ENCODE measurements at places on chromosomes 12 and 14.

DNA sequence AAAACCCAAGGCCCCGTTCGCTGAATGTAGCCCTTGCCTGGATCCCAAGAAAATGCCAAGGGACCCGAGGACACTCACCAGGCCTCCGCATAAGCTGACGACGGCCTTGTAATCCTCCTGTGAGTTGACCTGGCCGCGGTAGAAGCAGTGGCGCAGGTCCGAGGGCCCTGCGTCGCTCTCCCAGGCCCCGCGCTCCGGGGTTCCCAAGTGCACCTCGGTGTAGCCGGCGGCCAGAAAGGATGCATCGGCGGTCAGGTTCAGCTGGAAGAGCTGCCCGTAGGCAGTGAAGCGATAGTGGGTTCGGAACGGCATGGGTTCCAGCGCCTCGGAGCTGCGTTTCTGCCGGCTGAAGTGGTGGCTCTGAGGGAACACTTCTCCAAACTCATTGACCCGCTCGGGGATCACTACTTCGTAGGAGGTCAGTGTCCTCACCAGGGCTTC, 1.2 kb downstream of the ADAMTS20 start:
- DNase-seq, result no peak

DNA sequence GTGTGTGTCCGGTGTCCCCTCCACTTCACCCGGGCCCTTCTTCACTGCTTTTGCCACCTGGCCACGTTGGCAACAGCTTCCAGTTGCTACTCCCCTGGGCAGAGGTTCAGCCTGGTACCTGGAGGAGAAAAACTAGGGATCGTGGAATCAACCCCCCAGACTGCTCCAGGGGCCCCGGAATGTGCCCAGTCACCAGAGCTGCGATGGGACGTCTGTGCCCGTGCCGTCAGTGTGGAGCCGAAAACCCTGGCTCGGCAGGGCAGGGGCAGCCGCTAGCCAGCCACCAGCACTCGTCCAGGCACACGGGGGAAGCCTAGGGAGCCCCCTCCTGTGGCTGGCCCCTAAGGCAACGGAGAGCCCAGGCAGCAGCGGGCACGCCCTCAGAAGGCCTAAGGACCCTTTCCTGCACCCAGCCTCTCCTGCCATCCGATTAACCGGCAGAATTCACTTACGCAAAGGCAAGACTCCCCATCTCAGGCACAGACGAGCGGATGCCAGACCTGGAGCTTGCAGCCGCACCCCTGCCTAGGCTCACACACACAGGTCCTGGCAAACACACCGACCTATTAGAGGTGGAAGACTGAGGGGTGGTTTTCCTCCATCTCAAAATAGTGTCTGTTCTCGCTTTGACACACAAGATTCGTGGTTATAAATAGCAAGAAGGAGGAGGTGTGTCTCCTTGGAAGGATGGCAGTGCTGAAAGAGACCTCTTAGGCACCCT, 62.6 kb downstream of the FBXL14 start:
- DNase-seq, result peak; percentile 60

- DNase-seq, result no peak
Observed at GRCh38 chr12:45560689-45561088, 168.8 kb upstream of the ARID2 start.

DNA sequence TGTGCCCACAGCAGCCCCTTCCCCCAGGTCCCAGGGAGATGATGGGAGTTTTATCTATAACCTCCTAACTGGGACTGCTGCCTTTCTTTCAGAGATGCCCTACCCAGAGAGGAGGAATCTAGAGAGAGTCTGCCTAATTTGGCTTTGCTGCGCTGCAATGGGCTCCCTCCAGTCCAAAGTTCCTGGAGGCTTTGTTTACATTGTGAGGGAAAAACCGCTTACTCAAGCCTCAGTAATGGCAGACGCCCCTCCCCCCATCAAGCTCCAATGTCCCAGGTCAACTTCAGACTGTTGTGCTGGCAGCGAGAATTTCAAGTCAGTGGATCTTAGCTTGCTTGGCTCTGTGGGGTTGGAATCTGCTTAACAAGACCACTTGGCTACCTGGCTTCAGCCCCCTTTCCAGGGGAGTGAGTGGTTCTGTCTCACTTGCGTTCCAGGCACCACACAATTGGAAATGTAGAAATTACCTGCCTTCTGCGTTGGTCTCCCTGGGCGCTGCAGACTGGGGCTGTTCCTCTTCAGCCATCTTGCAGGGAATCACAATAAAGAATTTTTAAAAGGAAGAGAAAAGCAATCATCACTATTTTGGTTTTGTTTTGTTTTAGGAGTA, 262.5 kb downstream of the FOXG1 start:
- DNase-seq, result no peak

GRCh38 chr14:83255015-83255726, 1721.5 kb upstream of the SEL1L start:
- no peak for DNase-seq

DNA sequence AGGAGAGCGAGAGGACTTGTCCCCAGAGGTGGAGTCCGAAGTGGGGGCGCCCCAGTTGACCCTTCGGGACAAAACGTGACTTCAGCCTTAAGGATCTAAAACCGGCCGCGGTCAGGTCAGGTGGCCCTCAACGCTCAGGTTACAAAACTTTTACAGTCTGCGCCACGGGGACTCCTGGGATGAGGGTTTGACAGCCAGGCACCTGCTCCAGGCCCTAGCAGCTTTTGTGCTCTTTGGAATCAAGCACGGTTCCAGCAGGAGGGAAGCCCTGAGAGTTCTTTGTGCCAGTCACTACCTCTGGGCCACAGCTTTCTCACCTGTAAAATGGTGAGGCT, 337 bp downstream of the ZC2HC1C start:
- no peak for DNase-seq

DNA sequence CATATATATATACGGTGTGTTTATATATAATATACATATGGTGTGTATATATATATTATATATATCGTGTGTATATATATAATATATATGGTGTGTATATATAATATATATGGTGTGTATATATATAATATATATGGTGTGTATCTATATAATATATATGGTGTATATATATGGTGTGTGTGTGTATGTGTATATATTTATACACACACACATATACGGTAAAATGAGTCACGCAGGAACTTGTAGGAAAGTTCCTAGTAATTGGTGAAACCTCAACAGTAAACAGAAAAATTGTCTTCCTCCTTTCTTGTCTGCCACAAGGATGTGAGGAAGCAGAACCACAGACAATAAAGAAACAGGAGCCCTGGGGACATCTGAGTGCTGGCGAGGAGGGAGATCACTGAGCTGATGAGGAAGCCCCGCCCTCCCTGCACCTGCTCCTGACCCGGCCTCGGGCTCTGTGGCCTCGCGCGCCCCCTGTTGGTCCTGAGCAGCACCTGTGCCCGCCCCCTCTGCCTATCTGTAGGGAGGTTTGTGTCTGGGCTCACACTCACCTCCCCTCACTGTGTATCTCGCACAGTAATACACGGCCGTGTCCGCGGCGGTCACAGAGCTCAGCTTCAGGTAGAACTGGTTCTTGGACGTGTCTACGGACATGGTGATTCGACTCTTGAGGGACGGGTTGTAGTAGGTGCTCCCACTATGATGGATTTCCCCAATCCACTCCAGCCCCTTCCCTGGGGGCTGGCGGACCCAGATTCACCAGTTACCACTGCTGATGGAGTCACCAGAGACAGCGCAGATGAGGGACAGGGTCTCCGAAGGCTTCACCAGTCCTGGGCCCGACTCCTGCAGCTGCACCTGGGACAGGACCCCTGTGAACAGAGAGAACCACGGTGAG, 1079.4 kb downstream of the TMEM121 start:
- DNase-seq, result peak; percentile 74

DNA sequence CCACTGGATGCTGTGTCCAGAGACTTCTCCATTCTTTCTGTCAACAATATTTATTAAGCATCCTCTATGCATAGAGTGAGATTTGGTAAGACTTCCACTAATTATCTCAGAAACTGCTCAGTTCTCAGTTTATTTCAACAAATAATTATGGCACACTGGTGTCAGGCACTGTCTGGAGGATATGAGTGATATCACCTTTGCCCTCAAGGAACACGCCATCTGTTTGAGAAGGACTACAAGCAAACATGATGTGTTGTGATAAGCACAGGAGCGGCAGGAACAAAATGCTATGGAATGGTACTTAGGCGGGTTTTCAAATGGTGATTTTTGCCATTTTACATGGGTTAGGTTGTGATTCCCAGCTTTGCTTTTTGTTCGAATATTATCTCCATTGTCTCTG, 229.2 kb downstream of the DPF3 start:
- DNase-seq, result no peak

GRCh38 chr12:69150083-69150795, 89.1 kb upstream of the CPSF6 start:
- DNase-seq, result no peak

DNA sequence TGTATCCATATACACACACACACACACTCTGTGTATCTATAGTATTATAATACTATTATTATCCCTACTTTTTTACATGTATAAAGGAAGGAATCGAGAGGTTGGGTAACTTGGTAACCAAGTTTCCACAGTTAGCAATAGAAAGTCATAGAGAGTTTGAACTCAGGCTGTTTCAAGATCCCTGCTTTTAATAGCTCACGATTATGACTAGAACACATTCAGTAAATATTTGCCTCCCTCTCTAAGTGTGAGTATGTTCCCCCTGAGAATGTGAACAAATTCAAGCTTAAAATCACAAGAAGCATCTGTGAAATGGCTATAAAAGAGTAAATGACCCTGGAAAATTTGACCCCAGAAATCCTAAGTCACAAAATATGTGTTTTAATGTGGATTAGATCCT, 11.0 kb upstream of the REP15 start:
- no peak for DNase-seq

DNA sequence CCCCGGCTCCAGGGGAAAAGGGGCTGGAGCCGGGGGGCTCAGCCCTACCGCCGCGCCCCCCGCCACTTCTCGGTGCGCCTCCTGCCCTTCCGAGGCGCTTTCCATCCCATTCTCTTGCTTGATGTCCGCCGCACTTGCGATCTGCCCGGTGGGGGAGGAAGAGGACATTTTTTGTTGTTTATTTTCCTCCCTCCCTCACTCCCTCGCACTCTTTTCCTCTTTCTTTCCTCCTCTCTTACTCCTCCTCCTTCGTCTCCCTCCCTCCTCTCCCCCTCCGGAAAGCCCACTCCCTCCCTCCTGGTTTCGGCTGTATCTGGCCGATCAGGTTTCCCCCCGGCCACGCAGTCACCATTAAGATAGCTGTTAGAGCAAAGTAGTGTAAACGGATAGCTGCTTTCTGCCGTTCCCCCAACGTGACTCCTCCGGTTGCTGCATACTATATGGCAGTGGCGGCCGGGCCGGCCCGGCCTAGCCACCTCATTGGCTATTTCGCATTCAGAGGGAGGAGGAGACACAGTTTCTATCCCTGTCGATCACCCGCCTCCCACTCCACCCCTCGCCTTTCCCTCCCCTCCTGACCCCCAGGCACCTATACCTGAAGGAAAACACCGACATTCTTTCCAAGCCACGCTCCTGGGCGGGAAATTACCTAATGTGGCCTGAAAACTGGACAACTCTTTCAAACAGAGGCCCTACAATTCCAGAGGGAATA, at the start of gene SIX4:
Gene SIX4 (minus strand): TSS at position 445 of the 712 bp plus-strand sequence. CDS start 277 bp downstream, at position 168.
- peak; percentile 60 for DNase-seq

GRCh38 chr14:75879031-75879430, 102.8 kb downstream of the TGFB3 start:
- DNase-seq, result peak; percentile 18

DNA sequence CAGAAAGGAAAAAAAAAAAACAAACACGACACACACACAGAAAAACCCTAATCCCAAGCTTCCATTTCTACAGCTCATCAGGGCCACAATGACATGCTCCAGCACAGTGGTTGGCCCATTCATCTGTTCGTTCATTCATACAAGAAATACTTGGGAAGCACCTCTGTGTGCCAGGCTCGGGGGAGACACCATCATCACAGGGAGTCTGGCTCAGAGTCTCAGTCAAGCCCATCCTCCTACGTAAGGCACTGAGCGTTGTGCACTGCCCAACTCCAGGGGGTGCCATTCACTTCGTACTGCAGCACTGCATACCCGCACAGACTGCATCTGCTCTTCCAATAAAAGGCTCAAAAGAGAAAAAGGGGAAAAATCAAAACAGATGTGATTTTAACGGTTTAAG, 15.3 kb downstream of the VPS37B start:
- no peak for DNase-seq

DNA sequence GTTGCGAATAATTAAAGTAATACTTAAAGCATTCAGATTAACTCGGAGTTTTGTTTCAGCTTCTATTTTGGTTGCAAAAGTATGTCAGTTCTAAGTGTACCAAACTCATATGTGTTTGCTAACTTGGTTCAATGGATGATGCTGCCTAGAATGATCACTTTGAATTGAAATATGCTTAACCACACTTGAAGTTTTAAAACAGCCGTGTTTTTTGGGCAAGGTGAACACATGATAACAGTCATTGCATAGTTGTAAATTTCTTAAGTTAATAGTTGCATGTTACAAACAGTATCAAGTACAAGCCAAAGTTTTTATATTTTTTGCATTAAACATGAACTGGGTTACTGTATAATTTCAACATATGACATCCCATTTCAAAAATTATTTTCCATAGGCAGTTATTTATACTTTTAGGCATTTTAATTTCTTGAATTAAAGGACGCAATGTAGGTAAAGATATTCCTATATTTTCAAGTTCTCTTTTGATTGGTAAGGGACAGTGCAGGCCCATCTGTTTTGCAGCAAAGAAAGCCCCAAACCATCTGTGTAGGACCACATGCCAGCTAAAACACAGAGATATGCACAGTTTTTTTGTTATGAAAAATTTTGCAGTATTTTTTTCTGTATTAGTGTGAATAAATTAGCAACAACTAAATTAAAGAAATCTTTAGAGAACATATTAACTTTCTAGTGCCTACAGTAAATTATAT, 575.5 kb downstream of the PRKD1 start:
- no peak for DNase-seq

DNA sequence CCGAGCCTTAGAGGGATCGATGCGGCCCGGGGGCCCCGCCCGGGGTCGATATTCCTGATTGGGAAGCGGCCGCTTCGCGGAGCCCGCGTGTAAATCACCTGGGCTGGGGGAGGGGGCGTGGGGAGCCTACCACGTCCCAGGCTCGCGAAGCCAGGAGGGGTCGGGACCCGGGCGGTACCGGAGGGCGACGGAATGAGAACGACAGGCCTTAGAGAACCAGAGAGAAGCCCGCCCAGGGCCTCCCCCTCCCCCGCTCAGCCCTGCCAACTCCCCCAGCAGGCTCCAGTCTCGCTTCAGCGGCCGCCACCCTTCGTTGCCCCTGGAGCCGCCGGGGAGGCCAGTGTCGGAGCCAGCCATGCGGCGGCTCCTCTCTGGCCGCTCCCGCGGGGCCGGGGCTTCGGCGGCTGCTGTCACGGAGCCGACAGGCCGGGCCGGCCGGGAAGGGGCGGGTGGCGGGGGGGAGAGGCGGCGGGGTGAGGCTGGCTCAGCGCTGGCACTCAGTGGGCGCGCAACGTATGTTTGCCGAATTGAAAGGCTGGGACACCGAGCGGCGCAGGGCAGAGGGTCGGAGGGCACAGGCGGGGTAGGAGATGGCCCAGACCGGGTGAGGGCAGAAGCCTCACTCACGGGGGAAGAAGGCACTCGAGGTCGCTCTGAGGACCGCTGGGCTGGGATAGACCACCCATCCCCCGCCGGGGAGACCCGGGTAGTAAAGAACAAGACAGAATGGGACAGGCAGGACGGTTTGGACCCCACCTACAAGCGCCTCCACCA, 1.4 kb upstream of the DNAJC22 start:
- DNase-seq, result peak; percentile 72
